ENCODE measurements at places on chromosomes 4 and X.

DNA sequence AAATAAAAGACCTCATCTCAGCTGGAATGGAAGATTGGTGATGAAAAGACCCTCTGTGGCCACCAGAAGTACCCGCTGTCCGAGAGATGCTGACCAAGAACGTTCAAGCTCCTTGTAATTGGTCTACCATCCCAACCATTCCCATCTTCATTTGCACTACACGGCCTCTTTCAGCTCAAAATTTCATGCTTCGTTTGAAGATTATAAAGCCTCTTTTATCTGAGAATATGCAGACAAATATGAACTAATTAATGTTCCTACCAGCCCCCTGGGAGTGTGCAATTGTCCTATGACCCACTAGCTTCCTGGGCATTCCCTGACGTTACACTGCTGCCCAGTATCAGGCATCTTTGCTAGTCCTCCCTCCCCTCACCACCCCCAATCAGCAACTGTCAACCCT is 583.7 kb downstream of the MID1IP1 start:
- DNase-seq, result no peak

DNA sequence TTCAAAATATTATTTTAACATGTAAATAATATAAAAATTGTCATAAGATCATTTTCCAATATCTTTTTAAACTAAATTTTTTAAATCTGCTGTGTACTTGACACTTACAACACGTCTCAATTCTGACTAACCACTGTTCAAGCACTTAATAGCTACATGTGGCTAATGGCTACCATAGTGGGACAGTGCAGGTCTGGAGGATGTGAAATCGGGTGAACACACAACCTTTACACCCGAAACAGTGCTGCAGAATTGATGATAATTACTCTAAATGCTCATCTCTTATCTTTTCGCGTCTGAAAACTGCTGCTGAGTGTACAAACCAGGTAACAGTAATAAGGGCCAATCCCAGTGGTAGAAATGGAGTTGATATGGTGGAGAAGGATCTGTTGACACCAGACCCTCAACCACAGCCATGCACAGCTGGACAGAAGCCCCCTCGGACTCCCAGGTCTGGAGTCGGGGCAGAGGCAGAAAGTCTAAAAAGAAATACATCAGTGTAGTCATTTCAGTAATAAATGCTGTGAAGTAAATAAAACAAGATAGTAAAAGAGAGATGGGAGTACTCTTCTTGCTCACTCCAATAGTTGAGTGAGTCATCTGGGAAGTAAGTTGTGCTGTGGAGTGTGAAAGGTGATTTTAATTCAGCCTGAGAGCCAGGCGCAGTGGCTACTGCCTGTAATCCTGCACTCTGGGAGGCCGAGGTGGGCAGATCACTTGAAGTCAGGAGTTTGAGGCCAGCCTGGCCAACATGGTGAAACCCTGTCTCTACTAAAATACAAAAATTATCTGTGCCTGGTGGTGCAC is 150.0 kb downstream of the CBR4 start:
- no peak for DNase-seq

DNA sequence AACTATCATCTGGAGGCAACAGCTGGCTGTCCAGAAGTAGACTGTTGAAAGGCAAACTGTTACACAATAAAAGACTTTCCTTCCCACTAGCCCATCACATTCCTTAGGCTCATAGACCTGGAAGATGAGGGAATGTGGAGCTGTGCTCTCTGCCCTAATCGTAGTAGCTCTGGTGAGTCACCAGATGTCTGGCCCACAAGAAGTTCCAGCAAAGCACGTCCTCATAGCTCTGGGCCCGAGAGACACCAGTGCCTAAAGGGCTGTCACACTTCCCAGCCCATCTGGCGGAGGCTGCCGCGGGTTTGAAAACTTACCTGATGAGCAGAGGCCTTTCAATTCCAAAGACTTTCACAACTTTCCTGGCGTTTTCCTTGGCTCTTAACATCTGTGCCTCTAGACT is 81.7 kb upstream of the STOX2 start:
- no peak for DNase-seq

- DNase-seq, result no peak
These were observed 9.2 kb upstream of the RNF150 start for GRCh38 chr4:141142423-141142822.

DNA sequence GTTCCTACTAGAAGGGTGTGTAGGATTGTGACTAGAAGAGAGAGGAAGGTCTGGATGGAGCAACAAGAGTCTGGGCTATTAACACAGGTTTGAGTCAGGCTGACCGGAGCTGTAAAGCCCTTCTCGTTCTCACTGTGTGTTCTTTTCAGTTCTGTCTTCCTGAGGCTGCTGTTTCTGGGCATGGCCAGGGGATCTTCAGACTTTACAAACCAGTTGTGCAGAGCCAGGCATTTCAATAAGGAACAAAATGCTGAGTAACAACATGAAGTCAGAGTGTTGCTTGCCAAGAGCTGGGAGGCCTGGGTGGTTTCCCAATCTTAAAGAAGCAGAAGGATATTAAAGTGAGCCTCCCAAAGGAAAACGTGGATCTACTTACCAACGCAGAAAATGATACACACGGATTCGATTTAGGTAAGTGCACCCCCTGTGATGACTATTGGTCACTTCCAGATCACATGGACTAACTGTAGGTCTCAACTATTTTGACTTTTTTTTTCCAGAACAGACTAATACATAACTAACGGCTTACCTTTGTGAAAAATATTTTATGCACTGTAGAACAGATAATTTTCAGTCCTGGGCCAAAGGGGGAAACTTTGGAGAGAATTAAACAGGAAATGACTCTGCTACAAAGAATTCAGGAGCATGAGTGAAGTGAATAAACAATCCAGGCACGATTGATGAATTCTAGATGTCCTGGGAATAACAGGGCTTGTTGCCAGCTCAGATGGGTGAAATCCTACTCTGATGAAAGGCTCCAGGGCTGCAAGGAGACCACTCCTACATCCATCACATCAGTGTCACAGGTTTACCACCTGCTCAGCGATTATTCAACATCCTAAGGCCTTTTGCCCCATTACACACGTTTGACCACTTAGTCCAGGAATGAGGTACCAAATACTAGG is 94.5 kb downstream of the ANXA3 start:
- peak; percentile 94 for DNase-seq

GRCh38 chr4:74330295-74330750 is 22.1 kb downstream of the EPGN start:
- no peak for DNase-seq

- DNase-seq, result no peak
These were observed 37.2 kb upstream of the CYP2U1 start for GRCh38 chr4:107894138-107894603.

GRCh38 chr4:118811832-118812231 is 24.1 kb downstream of the SEC24D start:
- no peak for DNase-seq

DNA sequence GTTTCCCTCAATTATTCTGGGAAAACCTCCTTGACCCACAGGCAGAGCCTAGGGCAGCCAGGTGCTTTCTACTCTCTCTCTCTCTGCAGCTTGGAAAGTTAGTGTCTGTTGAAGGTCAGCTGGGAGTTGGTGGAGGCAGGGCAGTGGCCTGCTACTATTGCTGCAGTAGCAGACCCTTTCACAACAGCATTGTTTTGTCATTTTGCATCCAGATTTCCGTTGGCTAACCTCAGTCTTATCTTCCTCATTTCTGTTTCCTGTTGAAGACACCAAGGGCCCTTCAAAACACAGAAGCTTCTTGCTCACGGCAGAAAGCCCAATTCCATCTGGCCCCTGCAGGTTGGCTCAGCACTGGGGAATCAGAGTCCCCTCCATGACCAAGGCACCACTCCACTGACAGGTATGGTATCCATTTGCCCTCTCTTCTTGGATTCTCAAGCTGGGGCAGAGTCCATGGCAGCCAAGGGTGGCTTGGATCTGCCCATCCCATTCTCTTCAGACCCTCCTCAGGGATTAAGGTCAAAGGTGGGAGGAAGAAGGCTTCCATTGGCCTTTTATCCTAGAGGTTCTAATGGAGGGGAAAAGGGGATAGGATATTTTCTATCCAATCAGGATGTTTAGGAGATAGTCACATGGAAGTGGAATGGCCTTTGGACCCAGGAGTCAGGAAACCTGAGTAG is 24.6 kb downstream of the VSIG4 start:
- DNase-seq, result no peak

GRCh38 chrX:132837126-132837525 is 121.3 kb downstream of the HS6ST2 start:
- DNase-seq, result no peak

GRCh38 chr4:140635606-140636005 is 66.8 kb upstream of the UCP1 start:
- DNase-seq, result no peak

DNA sequence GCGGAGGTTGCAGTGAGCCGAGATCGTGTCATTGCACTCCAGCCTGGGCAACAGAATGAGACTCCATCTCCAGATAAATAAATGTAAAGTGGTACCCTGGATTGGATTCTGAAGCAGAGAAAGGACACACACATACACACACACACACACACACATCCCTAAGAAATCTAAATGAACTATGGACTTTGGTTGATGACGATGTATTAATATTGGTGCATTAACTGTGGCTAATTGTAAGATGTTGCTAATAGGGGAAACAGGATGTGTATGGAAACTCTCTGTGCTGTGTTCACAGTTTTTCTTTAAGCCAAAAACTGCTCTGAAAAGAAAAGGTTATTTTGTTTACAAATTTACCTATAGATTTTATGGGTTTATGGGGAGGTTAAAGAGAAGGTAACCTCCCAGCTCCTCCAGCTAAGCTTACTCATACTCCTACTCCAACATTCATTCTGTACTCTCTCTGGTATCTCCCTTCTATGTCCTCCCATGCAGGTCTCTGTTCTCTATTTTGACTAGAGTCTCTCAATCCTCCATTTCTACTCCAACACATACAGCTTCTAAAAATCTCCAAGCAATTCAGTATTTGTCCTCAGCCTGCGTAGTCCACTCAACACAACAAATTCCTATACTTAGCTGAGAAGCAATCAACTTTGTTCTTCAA is 46.5 kb upstream of the RELL1 start:
- no peak for DNase-seq

GRCh38 chr4:71526637-71527406 is 188.0 kb downstream of the SLC4A4 start:
- DNase-seq, result no peak

DNA sequence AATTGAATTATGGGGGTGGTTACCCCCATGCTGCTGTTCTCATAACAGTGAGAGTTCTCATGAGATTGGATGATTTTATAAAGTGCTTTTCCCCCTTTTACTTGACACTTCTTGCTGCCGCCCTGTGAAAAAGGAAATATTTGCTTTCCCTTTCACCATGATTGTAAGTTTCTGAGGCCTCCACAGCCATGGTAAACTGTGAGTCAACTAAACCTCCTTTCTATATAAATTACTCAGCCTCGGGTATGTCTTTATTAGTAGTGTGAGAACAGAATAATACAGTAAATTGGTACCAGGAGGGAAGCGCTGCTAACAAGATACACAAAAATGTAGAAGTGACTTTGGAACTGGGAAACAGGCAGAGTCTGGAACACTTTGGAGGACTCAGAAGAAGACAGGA is 1070.8 kb downstream of the FAM133A start:
- no peak for DNase-seq

GRCh38 chr4:38621028-38621684 is 42.8 kb upstream of the KLF3 start:
- DNase-seq, result peak; percentile 75

GRCh38 chr4:26613237-26613636 is 29.4 kb downstream of the TBC1D19 start:
- DNase-seq, result no peak

DNA sequence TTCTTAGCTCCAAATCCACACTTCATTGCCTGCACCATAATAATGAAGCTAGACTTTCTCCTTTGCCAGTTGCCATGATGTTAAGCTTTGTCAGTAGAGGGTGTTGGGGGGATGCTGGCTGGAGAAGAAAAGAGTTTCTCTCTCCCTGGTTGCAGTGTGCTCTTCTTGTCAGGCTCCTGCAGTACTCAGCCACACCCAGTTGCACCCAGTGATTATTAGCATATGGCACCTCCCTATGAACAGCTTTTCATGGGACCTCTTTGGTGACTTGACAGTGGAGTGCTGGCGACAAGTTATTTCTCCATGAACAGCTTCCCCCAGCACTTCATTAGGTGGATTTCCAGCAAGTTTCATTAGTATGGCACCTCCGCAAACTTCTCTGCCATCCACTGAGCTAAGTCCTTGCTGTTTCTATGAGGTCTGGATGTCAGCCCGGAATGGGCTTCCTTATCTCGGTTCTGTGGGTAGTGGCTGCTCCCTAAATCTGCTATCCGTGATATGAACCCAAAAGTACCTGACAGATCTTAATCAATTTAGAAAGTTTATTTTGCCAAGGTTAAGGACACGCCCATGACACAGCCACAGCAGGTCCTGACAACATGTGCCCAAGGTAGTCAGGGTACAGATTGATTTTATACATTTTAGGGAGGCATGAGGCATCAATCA is 18.8 kb upstream of the OTUD4 start:
- DNase-seq, result no peak

DNA sequence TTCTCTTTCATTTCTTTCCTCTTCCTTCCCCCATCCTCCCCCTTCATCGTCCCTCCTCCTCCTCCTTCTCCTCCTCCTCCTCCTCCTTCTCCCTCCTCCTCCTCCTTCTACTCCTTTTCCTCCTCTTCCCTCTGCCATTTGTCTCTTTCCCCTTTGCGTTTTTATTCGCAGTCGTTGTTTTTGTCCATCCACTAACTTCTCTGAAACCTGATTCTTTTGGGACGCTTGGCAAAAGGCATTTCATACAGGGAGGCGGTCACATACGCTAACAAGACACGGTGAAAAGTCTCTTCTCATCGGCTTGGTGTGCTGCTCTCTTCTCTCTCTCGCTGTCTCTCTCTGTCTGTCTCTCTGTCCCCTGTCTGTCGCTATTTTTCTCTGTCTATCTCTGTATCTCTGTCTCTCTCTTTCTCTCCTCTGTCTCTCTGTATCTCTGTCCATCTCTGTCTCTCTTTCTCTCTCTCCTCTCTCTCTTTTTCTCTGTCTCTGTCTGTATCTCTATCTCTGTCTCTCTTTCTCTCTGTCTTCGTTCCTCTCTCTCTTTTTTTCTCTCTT is 5.4 kb upstream of the SHOX start:
- no peak for DNase-seq

DNA sequence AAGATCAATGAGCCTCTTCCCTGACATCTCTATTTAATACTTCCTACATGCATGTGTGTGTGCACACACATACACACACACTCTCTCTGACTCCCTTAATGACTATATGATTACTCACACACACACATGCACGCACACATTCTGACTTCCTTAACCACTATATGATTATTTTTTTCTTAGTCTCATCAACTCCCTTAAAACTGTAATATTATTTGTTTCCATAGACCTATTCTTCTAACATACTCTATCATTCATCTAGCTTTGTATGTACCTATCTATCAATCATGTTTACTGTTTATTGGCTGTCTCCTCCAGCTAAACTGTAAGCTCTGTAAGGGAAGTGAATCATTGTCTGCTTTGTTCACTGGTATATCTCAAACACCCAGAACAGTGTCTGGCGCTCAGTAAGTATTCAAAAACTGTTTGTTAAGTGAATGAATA is 236.6 kb downstream of the RASL11B start:
- DNase-seq, result no peak

GRCh38 chrX:23726191-23726590 is 16.9 kb downstream of the ACOT9 start:
- no peak for DNase-seq

GRCh38 chrX:11103751-11104150 is 7.4 kb upstream of the HCCS start:
- DNase-seq, result no peak

GRCh38 chr4:100149190-100149589 is 41.1 kb downstream of the DDIT4L start:
- no peak for DNase-seq
